ENCODE measurements at places on chromosomes 16 and 17. TPM values are rescaled to one million over a fixed set of nuclear protein-coding genes. Genes with fewer than 3 reads are reported as not detected.

The FBXW10B gene
- not detected for total RNA-seq

The COX6A2 gene
- not detected for total RNA-seq

The NOTUM gene
- 0.27 TPM for total RNA-seq

The TNFRSF13B gene
- 0.27 TPM for total RNA-seq

The P2RX1 gene
- total RNA-seq = 160 TPM

The PYDC1 gene
- not detected for total RNA-seq

The CCL14 gene
- total RNA-seq = not detected

The CDYL2 gene
- 13.5 TPM for total RNA-seq

The NARF gene
- total RNA-seq = 80.5 TPM

The DNAH2 gene
- under 0.01 TPM for total RNA-seq

The TRPV3 gene
- total RNA-seq = under 0.01 TPM

The SGSH gene
- total RNA-seq = 0.81 TPM

The RHBDL3 gene
- total RNA-seq = 0.27 TPM

The STH gene
- not detected for total RNA-seq

The PIRT gene
- total RNA-seq = not detected

The CXCL16 gene
- total RNA-seq = 0.27 TPM

The ENPP7 gene
- total RNA-seq = 0.27 TPM

The TP53I13 gene
- 63.3 TPM for total RNA-seq

Data from hematopoietic multipotent progenitor cell (in vitro differentiated cells).